A549 treated with ZK216348 at 1 μM for 4 hours (cell line): ENCODE measurements at places on chromosomes 1 and 21. TPM values are rescaled to one million over a fixed set of nuclear protein-coding genes. Genes with fewer than 3 reads are reported as not detected.

SLAMF6 gene
- not detected in 5 replicates for total RNA-seq

FALEC gene
- not detected in 5 replicates for total RNA-seq

TMEM52 gene
- total RNA-seq: 0.32 to 1.7 TPM (median 0.82 TPM) in 5 replicates

SLAMF8 gene
- 0.11 to 0.12 TPM in 2 of 5 replicates, not detected in the others for total RNA-seq

SMCP gene
- not detected in 5 replicates for total RNA-seq

SLAMF9 gene
- 0.19 to 0.75 TPM (median 0.39 TPM) in 4 of 5 replicates, not detected in the other for total RNA-seq

C1orf115 gene
- total RNA-seq: 4.9 to 6.8 TPM (median 5.7 TPM) in 5 replicates

AMY1A gene
- total RNA-seq: not detected in 5 replicates

SPRR2A gene
- not detected in 5 replicates for total RNA-seq

OVAAL gene
- 0.18 TPM in 1 of 5 replicates, not detected in the others for total RNA-seq

PRUNE1 gene
- 10.8 to 16.0 TPM (median 14.6 TPM) in 5 replicates for total RNA-seq

TMPRSS15 gene
- not detected in 5 replicates for total RNA-seq
